ENCODE measurements at places on chromosomes 5 and 9.

DNA sequence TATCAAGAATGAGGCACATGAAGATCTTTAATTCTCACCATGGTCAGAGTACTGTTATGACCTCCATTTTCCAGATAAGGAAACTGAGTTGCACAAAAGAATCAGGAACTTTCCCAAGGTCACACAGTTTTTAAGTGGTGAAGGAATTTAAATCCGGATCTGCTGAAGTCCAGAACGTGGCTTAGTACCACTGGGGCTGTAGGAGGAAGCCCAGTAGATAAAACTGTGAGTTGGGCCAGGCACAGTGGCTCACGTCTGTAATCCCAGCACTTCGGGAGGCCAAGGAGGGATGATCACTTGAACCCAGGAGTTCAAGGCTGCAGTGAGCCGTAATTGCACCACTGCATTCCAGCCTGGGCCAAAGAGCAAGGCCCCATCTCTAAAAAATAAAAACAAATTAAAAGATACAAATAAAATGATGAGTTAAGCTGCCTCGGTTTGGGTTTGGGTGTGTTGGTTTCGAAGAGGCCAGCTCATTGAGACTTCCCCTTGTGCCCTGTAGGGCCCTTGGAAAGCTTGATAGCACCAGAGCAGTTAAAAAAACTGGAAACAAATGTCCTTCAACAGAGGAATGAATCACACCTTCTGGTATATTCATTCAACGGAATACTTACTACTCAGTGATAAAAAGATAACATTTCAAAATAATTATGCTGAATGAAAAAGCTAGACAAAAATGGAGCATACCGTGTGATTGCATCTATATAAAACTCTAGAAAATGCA is 20.1 kb downstream of the ATOX1 start:
- DNase-seq = no peak

- peak; percentile 3 for DNase-seq
Measured at GRCh38 chr9:116149844-116150243, 3.7 kb upstream of the PAPPA start.

DNA sequence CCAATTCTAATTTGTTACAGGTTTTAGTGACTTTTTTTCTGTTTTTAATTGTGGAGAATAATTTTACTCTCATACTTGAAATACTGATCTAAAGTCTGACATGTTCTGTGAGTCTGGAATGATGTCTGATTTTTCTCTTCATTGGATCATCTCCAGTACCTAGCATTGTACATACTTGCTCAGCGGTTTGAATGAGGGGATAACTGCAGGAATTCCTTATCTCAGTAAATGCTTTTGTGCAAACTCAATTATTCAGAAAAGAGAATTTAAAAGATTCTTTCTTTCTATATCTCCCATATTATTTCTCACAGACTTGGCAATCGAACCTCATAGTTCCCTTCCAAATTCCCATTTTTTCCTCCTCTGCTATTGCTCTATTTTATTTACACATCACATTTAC is 397.9 kb upstream of the SGCD start:
- DNase-seq = no peak

DNA sequence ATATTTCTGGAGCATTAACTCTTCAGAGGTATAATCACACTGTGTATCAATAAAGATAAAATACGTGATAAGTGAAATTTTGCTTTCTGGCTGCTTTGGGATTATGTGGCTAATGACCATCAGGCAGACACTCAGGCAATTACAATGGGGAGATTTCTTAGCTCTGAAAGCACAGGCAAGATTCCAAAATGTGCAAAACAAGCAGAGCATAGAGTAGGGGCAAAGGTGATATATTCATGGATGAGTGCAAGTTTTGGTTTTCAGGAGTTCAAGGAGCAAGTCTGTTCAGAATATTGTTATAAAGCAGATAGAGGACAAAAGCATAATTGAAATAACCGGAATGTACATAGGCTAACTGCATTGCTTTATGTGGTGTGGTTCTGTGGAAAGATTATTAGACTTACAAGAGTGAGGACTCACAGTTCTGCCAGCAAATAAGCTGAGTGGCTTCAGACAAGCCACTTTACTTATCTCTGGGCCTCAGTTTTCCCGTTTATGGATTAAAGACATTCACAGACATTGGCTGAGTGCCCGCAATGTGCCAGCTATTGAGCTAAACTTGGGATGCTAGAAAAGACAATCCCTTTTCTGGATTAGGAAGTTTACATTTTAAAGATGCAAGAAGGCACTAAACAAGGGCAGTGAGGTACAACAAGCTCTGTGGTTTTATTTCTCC is 945.6 kb upstream of the ARRDC3 start:
- no peak for DNase-seq

GRCh38 chr9:109311286-109311685 is 9.6 kb downstream of the EPB41L4B start:
- DNase-seq = no peak

GRCh38 chr9:93364734-93365426 is 86.6 kb upstream of the FAM120A start:
- DNase-seq = no peak

GRCh38 chr9:73151653-73152542 is at the start of gene ANXA1:
Gene ANXA1 (plus strand): TSS chr9:73151865. CDS start chr9:73158536, 6,671 bp downstream.
- peak; percentile 88 for DNase-seq

DNA sequence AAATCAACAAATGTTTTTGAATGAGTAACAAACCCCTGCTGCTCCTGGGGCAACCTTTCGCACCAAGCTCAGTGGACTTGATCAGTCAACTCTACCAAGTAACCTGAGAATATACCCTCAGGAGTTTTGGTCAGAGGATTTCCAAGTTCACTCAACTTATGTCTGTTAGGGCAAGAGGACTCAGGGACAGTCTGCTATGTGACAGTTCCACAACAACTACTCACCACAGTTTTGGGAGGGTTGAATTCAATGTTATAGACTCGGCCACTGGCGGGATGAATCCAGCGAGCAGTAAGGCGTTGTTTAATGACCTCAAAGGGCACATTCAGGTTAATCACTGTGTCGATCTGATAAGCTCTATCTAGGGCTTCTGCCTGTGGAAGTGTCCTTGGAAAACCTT is 22.1 kb downstream of the AK3 start:
- DNase-seq = no peak

DNA sequence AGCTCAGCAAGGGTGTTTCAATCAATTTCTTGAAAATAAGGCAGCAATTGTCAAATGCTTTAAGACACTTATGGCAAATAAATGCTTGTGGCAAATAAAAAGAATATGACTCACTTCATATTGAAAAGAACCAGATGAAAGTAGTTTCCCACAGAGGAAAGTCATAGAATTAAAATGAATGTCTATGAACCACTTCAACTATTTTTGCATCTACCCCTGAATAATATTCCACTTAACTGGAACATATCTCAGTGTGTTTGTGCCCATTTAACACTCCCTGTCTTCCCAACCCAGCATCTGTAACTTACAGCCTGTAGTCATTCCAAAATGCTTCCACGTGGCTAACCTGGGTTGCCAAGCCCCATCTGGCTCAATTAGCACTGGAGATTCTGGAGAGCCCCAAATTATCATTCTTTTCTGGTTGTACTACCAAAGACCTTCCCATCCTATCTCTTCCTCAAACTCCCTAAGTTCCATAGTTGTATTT is 84.7 kb downstream of the FEM1C start:
- no peak for DNase-seq

GRCh38 chr5:17951392-17952169 is 317.3 kb downstream of the TAF11L14 start:
- DNase-seq = no peak

- no peak for DNase-seq
Measured at GRCh38 chr5:116256717-116257116, 171.9 kb downstream of the COMMD10 start.

GRCh38 chr9:93558503-93558902 is 17.9 kb upstream of the PHF2 start:
- no peak for DNase-seq

- DNase-seq = no peak
Measured at GRCh38 chr9:14945351-14945750, 35.1 kb upstream of the FREM1 start.

DNA sequence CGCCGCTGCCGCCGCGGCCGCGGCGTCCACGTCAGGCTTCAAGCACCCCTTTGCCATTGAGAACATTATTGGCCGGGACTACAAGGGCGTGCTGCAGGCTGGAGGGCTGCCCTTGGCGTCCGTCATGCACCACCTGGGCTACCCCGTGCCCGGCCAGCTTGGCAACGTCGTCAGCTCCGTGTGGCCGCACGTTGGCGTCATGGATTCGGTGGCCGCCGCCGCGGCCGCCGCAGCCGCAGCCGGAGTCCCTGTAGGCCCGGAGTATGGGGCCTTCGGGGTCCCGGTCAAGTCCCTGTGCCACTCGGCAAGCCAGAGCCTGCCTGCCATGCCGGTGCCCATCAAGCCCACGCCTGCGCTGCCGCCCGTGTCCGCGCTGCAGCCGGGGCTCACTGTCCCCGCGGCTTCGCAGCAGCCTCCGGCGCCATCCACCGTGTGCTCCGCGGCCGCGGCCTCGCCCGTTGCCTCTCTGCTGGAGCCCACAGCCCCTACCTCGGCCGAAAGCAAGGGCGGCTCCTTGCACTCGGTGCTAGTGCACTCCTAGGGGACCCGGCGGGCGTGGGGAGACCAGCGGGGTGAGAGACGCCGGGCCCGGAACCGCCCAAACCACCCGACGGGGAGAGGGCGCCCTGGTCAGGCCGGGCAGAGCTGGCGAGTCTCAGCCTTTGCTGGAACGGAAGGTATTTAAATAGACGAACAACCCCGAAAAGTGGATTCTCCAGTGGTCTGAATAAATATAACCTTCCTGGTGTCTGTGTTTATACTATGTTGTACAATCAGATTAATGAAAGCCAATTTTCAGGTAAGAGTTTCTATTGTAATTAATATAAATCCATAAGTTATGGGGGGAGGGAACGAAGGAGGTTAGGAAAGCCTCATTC is 1.2 kb downstream of the FOXB2 start:
- peak; percentile 6 for DNase-seq

DNA sequence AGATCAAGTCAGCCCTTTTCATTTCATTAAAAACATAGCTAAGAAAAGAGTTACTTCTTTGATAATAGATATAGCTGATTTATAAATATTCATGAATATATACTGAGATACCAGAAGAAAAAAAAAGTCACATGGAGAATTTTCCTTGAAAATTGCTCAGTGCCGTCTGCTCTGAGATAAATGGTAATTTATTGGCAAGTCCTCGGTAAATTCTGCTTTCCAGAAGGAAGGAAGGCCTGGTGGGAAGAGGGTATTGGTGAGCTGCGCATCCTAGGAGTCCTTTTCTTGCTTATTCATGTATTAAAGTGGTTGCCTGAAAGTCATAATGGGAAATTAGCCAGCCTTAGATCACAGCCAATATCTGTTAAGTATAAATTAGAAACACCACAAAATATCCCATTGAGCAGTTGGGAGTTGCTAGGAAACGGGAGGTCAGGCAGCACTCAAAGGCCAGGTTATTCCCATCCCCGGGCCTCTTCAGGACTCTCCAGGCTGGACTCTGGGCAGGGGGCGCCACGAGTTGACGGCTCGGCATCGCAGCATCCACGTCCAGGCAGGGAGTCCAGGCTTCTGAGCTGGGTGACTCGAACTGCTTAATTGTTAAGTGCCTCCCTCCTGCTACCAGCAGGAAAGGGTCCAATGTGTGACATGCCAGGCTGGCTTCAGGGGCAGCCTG is 116.7 kb upstream of the RETREG1 start:
- DNase-seq = no peak

DNA sequence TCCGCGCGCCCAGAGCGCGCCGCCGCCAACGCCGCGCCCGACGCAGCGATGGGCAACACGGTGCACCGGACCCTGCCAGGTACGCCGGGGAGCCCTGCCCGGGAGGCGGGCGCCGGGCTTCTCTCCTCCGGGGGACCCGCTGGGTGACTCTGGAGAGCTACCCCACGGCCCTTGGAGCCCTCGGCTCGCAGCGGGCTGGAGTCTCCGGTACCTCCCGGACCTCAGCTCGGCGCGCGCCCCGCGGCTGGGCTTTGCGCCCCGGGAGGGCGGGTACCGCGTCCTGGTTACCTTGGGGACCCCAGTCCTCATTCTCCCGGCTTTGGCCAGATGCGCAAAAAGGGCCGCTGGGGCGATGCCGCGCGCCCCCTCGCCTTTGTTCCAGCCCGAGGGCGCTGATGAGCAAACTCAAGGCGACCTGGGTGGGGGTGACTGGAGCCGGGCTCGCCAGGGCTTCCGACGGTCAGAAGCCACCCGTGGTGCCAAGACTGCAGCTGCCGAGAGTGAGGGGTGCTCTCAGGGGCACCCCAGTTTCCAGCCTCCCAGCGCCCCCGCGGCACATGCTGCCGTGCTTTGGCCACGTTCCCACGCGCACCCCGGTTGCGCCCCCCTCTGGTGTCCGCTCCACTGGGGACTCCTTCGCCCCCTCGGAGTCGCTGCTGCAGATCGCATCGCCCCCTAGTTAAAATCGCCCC is 442 bp downstream of the NEURL1B start:
- no peak for DNase-seq

- DNase-seq = no peak
Measured at GRCh38 chr9:92208693-92209524, 84.6 kb downstream of the IARS1 start.

DNA sequence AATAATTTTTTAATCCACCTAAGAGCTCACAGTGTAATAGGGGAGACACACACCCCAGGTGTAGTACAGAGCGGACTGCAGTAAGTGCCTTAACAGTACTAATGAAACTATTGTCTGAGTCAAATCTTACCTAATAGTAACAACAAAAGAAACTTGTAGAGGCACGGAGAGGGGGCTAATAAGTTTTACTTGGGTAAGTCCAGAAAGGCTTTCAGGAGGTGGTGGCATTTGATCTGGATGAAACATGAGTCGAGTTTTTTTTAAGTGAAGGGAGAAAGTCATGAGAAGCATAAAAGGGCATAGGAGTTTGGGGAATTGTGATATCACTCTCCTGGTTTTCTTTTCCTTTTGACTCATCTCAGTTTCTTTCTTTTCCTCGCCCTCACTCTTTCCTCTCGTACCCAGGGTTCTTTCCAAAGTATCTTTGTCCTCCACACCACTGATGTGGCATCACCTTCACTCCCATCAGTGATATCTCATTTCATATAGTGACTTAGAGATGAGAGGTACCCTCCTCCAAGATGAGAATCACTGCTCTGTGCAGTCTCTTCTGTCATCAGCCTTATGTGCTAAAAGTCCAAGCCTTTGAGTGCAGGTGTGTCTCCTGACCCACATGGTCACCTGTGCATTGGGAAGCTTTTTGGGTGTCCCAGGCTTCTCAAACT is 2.0 kb downstream of the CTNNA1 start:
- DNase-seq = peak; percentile 41

DNA sequence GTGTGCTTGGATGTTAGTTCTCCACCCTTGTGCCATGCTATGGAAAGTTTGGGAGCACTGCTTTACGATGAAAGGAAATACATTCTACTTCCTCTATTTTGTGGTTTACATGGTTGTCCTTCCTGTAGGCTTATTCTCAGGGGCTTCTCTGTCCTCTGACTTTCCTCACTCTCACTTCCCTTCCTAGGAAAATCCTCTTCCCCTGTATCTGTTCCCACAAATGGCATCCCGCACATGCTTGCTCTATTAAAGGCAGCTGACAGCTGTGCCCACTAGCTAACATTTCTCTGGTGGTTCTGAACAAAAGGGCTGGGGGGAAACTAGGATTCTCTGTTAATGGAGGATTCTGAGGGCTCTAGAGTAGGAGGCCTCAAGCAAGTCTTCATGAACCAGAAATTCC is 52.4 kb downstream of the FAM170A start:
- peak; percentile 35 for DNase-seq
